Epithelial cell of alveolus of lung (primary cell): ENCODE measurements at places on chromosomes 11 and 22. TPM values are rescaled to one million over a fixed set of nuclear protein-coding genes. Genes with fewer than 3 reads are reported as not detected.

UBQLNL gene
- 0.13 and 0.40 TPM in 2 replicates for total RNA-seq

TREH gene
- not detected in 2 replicates for total RNA-seq

DDTL gene
- 0.26 and 2.6 TPM in 2 replicates for total RNA-seq

SYT12 gene
- 0.08 and 3.4 TPM in 2 replicates for total RNA-seq

MRGPRX3 gene
- not detected in 2 replicates for total RNA-seq

XKR3 gene
- total RNA-seq, result not detected in 2 replicates

KLHL35 gene
- total RNA-seq, result 2.5 and 2.6 TPM in 2 replicates

GPHA2 gene
- total RNA-seq, result not detected in 2 replicates

APOL4 gene
- total RNA-seq, result 0.13 and 0.24 TPM in 2 replicates

KDM4E gene
- total RNA-seq, result not detected in 2 replicates

HSPB2 gene
- total RNA-seq, result 0.26 TPM in 1 of 2 replicates, not detected in the other

GDPD4 gene
- not detected in 2 replicates for total RNA-seq

MPZL3 gene
- total RNA-seq, result 0.08 and 1.9 TPM in 2 replicates

NUP98 gene
- 48.6 and 75.4 TPM in 2 replicates for total RNA-seq

C22orf42 gene
- total RNA-seq, result not detected in 2 replicates

RFPL2 gene
- not detected in 2 replicates for total RNA-seq

KDELR3 gene
- 64.3 and 146 TPM in 2 replicates for total RNA-seq

TBRG1 gene
- 25.9 and 36.2 TPM in 2 replicates for total RNA-seq

LRRC10B gene
- total RNA-seq, result 0.64 TPM in 1 of 2 replicates, not detected in the other
